Activated CD4-positive, alpha-beta memory T cell treated with anti-CD3 and anti-CD28 coated beads, Interleukin-2, amount 10 ng/mL, durations not matched to agents 7 days and 5 days (primary cell): ENCODE measurements at places on chromosomes 12 and 14. TPM values are rescaled to one million over a fixed set of nuclear protein-coding genes. Genes with fewer than 3 reads are reported as not detected.

- H3K27me3 ChIP-seq = no peaks in the 10 kb centered on the region
- no peak overlapping the region for H3K27ac ChIP-seq
- H3K4me3 ChIP-seq = peak overlapping the region; percentile 70
- peaks cover 9% of the 10 kb centered on the region for H3K4me1 ChIP-seq
- no peak for DNase-seq
Measured at GRCh38 chr12:91577586-91578539, 395.2 kb upstream of the DCN start.

DNA sequence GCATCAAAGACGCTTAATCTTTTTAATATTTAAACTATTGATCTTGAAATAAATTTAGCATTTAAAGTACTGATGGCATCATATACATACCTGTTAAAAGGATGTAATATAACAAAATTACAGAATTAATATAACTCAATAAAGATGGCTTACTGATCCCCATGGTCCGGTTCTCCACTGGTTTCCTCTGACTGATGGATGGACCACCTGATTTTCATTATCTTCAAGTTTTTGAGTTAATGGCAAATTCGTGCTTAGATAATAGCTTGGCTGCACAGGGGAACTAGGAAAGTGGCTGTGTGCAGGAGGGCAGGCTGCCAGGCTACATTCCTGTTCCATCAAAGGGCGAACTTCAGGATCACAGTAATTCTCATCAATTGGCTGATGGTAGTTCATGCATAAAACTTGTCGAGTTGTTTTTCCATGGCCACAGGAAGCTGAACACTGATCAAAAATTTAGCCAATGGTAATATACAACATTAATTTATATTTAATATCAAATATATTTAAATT is 123.9 kb downstream of the ADAMTS20 start:
- H3K27ac ChIP-seq = no peak overlapping the region
- no peak overlapping the region for H3K4me3 ChIP-seq
- no peaks in the 10 kb centered on the region for H3K36me3 ChIP-seq
- no peak for DNase-seq

DNA sequence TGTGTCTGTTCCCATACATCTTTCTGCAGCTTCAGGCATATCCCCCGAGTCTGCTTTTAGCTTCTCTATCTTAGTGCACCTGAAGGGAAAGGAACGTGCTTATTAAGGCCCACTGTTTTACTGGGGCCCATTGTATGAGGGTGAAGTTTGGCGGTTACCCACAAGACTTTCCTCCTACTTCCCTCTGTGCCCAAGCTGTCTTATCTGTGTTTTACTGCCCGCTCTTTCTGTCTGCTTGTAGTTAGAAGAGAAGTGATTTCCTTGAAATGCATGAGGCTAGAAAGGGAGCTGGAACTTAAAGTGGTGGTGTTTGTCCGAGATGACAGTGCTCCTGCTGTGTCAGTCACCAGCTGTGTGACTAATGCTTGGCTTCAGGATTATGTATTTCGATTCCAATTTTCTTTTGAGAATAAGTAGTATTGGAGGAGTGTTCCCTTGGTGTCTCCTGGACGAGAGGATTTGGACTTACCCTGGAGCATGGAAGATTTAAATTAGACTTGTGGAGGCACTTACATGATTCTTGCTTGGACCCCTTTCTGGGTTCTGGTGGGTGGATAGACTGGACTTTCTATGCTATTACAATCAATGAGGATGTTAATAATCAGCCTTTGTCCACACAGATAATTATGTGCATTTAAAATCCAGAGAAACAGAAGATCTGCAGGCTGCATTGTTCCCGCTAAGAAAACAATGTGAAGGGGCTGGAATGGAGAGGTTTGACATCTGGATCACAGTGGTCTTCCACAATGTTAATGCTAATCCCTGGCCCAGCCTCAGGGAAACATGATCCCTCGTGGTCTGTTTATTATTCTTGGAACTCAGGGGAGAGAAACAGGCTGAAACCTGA is 13.9 kb upstream of the KRT86 start:
- no peak overlapping the region for H3K27ac ChIP-seq
- DNase-seq = no peak
- peaks cover 5% of the 10 kb centered on the region for H3K36me3 ChIP-seq
- peaks cover 60% of the 10 kb centered on the region for H3K27me3 ChIP-seq

GRCh38 chr12:75528272-75528671 is 16.9 kb upstream of the KRR1 start:
- peaks cover 13% of the 10 kb centered on the region for H3K27me3 ChIP-seq
- no peaks in the 10 kb centered on the region for H3K36me3 ChIP-seq
- no peak for DNase-seq
- H3K4me3 ChIP-seq = no peak overlapping the region
- H3K4me1 ChIP-seq = peaks cover 8% of the 10 kb centered on the region

The TMTC1 gene
- 0.93 TPM for total RNA-seq

The CAND1 gene
- total RNA-seq = 150 TPM

- peaks cover 73% of the 10 kb centered on the region for H3K36me3 ChIP-seq
- peaks cover 58% of the 10 kb centered on the region for H3K4me1 ChIP-seq
- H3K4me3 ChIP-seq = no peak overlapping the region
- DNase-seq = no peak
- H3K27ac ChIP-seq = peak overlapping the region; percentile 27
- H3K27me3 ChIP-seq = no peaks in the 10 kb centered on the region
Measured at GRCh38 chr14:22573804-22574203, 15.2 kb downstream of the DAD1 start.

GRCh38 chr14:37848985-37849621 is 253.7 kb downstream of the TTC6 start:
- no peak for DNase-seq
- no peaks in the 10 kb centered on the region for H3K36me3 ChIP-seq
- H3K27ac ChIP-seq = no peak overlapping the region
- H3K27me3 ChIP-seq = peaks cover 3% of the 10 kb centered on the region
- H3K4me3 ChIP-seq = no peak overlapping the region

DNA sequence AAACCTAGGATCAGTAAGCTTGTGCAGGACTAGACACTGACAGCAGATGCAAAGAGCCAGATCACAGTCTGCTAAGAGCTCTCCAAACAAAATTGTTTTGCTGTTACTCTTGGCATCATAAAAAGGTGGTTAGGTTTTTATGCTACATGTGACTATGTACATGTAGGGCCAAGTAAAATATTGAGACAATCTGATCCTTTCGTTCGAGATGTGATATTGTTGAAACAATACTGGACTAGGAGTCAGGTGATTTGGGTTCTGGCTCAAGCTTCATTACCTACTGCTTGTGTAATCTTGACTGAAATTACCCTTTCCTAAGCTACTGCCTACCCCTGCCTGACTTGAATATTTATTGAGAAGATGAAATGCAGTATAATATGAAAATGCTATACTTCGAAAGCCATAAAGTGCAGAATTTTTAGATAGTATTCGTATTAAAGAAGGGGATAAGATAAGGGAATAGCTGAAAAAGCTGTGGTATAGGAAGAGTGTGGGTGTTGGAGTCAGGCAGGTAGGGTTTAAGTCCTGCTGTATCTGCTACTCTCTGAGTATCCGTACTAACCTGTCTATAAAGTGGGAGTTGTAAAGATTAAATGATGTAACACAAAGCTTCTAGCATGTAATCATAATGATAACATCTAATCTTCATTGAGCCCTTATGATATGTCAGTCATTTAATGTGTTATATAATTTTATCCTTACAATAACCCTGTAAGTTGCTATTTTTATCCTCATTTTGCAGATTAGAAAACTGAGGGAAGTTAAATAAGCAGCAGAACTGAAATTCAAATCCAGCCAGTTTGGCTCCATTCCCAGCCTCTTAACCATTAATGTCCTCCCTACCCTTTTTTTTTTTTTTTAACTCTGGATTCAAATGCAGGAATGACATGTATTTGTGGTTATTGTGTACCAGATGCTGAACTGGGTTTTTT is 38.6 kb upstream of the ATF1 start:
- no peak for DNase-seq
- no peak overlapping the region for H3K4me3 ChIP-seq
- H3K27me3 ChIP-seq = no peaks in the 10 kb centered on the region
- no peak overlapping the region for H3K27ac ChIP-seq

DNA sequence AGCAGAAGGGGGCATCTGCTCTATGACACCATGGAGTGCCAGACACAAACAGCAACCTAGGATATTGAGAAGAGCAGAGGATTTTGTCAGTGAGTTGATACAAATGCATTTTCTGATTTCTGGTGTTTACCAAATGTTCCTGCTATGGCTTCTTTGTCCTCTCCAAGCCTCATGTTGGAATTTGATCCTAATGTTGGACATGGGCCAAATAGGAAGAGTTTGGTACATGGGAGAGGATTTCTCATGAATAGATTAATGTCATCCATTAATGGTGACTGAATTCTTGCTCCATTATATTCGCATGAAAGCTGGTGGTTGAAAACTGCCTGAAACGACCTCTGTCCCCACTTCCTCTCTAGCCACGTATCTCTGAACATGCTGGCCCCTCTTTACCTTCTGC is 1002.2 kb upstream of the FLRT2 start:
- no peak overlapping the region for H3K27ac ChIP-seq
- no peak for DNase-seq
- no peaks in the 10 kb centered on the region for H3K27me3 ChIP-seq
- H3K4me1 ChIP-seq = no peaks in the 10 kb centered on the region

GRCh38 chr14:67641902-67642749 is 22.4 kb downstream of the ARG2 start:
- H3K4me3 ChIP-seq = peak overlapping the region; percentile 9
- peak overlapping the region; percentile 66 for H3K27ac ChIP-seq
- peak; percentile 30 for DNase-seq
- peaks cover 29% of the 10 kb centered on the region for H3K36me3 ChIP-seq
- H3K4me1 ChIP-seq = peaks cover 26% of the 10 kb centered on the region
- no peaks in the 10 kb centered on the region for H3K27me3 ChIP-seq

The PITPNM2 gene
- 9.3 TPM for total RNA-seq

DNA sequence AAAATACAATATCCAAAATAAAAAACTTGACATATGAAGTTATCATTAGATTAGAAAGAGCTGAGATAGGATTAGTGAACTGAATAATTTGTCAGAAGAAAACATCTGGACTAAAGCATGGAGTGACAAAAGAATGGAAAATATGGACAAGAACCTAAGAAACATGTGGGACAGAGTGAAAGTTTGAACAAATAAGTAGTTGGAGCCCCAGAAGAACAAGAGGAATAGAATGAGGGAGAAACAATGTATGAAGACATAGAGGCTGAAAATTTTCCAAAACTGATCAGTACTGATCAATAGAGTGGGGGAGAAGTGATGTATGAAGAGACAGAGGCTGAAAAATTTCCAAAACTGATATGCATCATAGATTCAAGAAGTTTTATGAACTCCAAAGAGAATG is 170.6 kb upstream of the CRY1 start:
- H3K27ac ChIP-seq = no peak overlapping the region
- no peaks in the 10 kb centered on the region for H3K4me1 ChIP-seq
- no peak overlapping the region for H3K4me3 ChIP-seq
- DNase-seq = no peak

DNA sequence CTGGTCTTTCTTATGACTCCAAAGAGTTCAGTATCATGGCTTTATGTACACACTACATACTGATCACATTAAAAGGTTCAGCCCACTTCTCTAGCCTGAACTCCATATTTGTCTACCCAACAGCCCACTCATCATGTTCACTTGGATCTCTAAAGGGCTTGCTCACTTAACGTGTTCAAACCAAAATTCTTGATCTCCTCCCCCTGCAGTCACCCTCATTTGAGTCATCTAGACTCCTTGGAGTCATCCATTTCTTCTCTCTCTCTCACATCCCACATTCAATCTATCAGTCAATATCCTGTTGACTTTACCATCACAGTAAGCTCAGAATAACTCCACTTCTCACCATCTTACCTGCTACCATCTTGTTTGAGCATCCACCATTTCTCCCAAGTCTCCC is 148.4 kb upstream of the ARID2 start:
- no peaks in the 10 kb centered on the region for H3K36me3 ChIP-seq
- H3K27ac ChIP-seq = no peak overlapping the region
- H3K4me1 ChIP-seq = peaks cover 2% of the 10 kb centered on the region
- H3K4me3 ChIP-seq = no peak overlapping the region
- DNase-seq = no peak
- peaks cover 4% of the 10 kb centered on the region for H3K27me3 ChIP-seq

The KERA gene
- not detected for total RNA-seq

GRCh38 chr14:73258845-73259611 is 21.7 kb downstream of the PAPLN start:
- H3K27ac ChIP-seq = no peak overlapping the region
- H3K4me3 ChIP-seq = no peak overlapping the region
- peaks cover 8% of the 10 kb centered on the region for H3K27me3 ChIP-seq
- peaks cover 5% of the 10 kb centered on the region for H3K4me1 ChIP-seq
- no peak for DNase-seq

- no peak for DNase-seq
- H3K4me3 ChIP-seq = no peak overlapping the region
- H3K27me3 ChIP-seq = peaks cover 16% of the 10 kb centered on the region
- no peaks in the 10 kb centered on the region for H3K36me3 ChIP-seq
- H3K27ac ChIP-seq = no peak overlapping the region
Measured at GRCh38 chr14:51107801-51108200, 12.9 kb upstream of the TRIM9 start.

GRCh38 chr12:68932961-68933893 is at the start of gene CPM:
Gene CPM (minus strand): TSS chr12:68933171. CDS start chr12:68932837, 334 bp downstream.
- H3K36me3 ChIP-seq = peaks cover 2% of the 10 kb centered on the region
- H3K4me1 ChIP-seq = peaks cover 14% of the 10 kb centered on the region
- peak; percentile 78 for DNase-seq
- no peak within 1 kb of the TSS for H3K27ac ChIP-seq
- H3K27me3 ChIP-seq = peaks cover 29% of the 10 kb centered on the region

DNA sequence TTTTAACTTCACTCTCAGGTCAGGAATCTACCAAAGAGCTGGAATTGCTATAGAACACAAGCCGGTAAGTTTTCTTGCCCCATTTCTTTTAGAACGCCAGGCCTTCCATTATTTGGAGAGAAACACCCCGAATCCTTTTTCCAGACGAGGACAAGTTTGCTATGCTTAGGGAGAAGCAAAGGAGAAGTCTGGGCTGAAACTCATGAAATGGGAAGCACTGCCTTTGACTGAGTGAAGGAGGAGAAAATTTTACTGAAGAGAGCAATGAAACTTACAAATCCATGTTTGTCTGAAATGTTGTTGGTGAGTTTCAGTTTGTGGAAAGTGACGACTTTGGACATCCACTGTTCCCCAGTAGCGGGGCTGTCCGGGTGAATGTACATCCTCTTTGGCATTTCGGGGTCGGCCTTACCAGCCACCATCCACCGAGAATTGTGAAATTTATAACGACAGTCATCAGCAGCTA is 3.3 kb downstream of the TBX3 start:
- no peak for DNase-seq
- no peak overlapping the region for H3K27ac ChIP-seq
- no peak overlapping the region for H3K4me3 ChIP-seq
- peaks cover 16% of the 10 kb centered on the region for H3K4me1 ChIP-seq

DNA sequence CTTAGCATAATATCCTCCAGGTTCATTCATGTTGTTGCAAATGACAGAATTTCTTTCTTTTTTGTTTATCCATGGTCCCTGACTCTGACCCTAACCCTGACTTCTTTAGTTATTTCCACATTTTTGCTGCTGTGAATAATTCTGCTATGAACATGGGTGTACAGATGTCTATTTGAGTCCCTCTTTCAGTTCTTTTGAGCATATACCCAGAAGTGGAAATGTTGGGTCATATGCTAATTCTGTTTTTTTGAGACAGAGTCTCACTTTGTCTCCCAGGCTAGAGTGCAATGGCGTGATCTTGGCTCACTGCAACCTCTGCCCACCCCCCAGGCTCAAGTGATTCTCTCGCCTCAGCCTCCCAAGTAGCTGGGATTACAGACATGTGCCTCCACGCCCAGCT is 33.1 kb downstream of the KNTC1 start:
- H3K27me3 ChIP-seq = no peaks in the 10 kb centered on the region
- H3K4me1 ChIP-seq = no peaks in the 10 kb centered on the region
- no peak for DNase-seq

The SSTR1 gene
- total RNA-seq = not detected

- H3K27me3 ChIP-seq = peaks cover 12% of the 10 kb centered on the region
- peaks cover 17% of the 10 kb centered on the region for H3K4me1 ChIP-seq
- peak; percentile 22 for DNase-seq
- no peak overlapping the region for H3K27ac ChIP-seq
Measured at GRCh38 chr12:9925705-9926393, 6.3 kb downstream of the CLEC2A start.
